ENCODE measurements at places on chromosomes 5 and 9. TPM values are rescaled to one million over a fixed set of nuclear protein-coding genes. Genes with fewer than 3 reads are reported as not detected.
A peak's percentile ranks its signal among the peaks of the same experiment; 100 is the strongest.

FAM221B gene
- not detected for total RNA-seq

ALDOB gene
- total RNA-seq, result 0.81 TPM

GRCh38 chr5:76525956-76526355 is 97.2 kb downstream of the F2RL2 start:
- DNase-seq, result no peak

- DNase-seq, result no peak
Observed at GRCh38 chr5:139390639-139391569, 1.2 kb upstream of the MZB1 start.

TEX48 gene
- not detected for total RNA-seq

GRCh38 chr9:109789556-109789955 is 9.6 kb downstream of the PALM2AKAP2 start:
- no peak for DNase-seq

- no peak for DNase-seq
Observed at GRCh38 chr5:102048940-102049339, 247.1 kb downstream of the SLCO4C1 start.

- no peak for DNase-seq
Observed at GRCh38 chr5:10323588-10324488, 16.1 kb upstream of the CMBL start.

GRCh38 chr5:77129391-77129990 is 42.4 kb upstream of the ZBED3 start:
- peak; percentile 54 for DNase-seq

PARP8 gene
- total RNA-seq, result 44.9 TPM

DNA sequence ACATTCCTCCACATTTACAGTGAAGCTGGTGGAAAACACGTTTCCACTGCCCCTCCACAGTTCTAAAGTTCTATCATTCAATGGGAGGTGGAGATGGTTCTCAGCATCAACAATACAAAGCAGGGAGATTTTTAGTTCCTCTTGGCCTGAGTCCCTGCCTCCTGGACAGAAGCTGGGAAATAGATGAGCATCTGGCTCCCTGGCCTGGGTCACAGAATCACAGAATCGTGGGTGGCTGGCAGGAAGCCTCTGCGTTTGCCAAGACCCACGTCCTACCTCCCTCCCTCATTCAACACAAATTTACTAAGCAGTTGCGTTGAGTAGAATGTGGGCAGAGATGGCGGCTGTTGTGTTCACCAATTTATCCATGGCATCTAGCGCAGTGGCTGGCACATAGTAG is 5.2 kb upstream of the PPARGC1B start:
- DNase-seq, result no peak

DNA sequence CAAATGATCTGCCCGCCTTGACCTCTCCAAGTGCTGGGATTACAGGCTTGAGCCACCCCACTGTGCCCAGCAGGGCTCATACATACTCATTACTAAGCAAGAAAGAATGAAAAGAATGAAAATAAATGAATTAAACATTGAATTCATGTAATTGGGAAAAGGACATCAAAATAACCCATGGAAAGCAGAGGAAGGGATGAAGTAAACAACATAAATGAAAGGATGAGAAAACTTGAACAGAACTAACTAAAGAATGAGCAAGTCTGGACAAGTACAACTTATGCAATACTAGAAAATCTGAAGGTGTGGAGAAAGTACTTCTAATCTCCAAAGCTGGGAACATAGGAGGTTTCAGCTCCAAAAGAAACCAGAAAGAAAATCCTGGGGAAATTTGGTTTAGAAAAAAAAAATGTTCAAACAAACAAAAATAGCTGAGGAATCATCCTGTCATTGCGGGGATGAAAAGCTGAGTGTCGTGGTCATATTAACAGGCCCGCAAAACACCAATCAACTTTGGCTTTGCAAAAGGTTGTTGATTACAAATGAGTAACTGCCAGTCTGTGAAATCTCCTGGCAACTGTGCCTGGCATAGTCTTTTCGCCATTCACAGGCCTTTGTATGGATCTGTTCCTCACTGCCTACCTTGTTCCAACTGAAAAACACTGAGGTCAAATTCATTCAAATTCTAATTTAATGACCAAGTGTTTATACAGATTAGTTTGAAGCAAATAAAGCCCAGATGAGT is 2.3 kb upstream of the AK3 start:
- DNase-seq, result no peak

FUT7 gene
- 0.38 TPM for total RNA-seq

PRDM9 gene
- total RNA-seq, result not detected

GRCh38 chr5:161086461-161086860 is 234.4 kb upstream of the ATP10B start:
- no peak for DNase-seq

GRCh38 chr9:121340676-121341392 is 29.2 kb downstream of the STOM start:
- no peak for DNase-seq

GRCh38 chr5:107502676-107503060 is 168.1 kb downstream of the EFNA5 start:
- DNase-seq, result no peak

GRCh38 chr9:96646081-96646991 is 8.8 kb downstream of the PRXL2C start:
- DNase-seq, result no peak

DNA sequence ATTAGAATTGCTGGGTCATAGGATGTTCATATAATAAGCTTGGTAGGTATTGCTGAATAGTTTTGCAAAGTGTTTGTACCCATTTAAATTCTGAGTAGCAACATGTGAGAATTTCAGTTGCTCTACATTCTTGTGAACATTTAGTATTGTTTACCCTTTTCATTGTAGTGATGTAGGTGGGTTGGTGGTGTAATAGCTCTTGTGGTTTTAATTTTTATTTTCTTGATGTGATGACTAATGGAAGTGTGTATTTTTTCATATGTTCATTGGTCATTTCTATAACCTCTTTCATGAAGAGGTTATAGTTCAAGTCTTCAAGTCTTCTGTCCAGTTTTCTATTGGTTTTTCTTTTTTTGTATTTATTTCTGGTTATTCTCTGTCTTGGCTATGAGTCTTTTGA is 34.4 kb downstream of the RASA1 start:
- DNase-seq, result no peak

GRCh38 chr9:94586316-94586715 is 7.3 kb downstream of the FBP2 start:
- no peak for DNase-seq

- DNase-seq, result no peak
Observed at GRCh38 chr9:70563431-70564204, 149.2 kb upstream of the KLF9 start.

DNA sequence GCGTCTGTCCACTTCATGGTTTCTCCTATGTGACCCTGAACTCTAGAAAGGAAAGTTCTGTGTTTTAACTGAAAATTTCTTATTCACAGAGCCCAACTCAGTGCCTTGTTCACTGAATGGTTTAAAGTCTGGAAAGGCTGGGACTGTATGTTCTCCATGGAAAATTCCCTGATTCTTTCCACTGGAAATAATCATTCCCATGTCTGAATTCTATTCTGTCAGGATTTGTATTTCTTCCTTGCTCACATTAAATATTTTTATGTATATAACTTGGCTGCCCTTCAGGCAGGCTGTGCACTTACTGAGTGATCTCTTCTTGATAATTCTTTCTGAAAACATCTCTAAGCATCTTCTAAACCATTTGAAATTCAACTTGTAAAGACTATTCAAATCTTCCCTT is 1126.9 kb upstream of the DMAC1 start:
- DNase-seq, result no peak

- DNase-seq, result no peak
Observed at GRCh38 chr9:14883310-14883944, 26.8 kb downstream of the FREM1 start.

GRCh38 chr5:64859881-64860280 is 91.2 kb downstream of the CWC27 start:
- no peak for DNase-seq

- no peak for DNase-seq
Observed at GRCh38 chr5:169256191-169256590, 44.7 kb downstream of the SLIT3 start.

MED27 gene
- total RNA-seq, result 32.2 TPM

GRCh38 chr5:77812926-77813589 is 36.9 kb upstream of the TBCA start:
- DNase-seq, result no peak

- no peak for DNase-seq
Observed at GRCh38 chr5:150188146-150188842, 1.6 kb upstream of the SLC6A7 start.

DNA sequence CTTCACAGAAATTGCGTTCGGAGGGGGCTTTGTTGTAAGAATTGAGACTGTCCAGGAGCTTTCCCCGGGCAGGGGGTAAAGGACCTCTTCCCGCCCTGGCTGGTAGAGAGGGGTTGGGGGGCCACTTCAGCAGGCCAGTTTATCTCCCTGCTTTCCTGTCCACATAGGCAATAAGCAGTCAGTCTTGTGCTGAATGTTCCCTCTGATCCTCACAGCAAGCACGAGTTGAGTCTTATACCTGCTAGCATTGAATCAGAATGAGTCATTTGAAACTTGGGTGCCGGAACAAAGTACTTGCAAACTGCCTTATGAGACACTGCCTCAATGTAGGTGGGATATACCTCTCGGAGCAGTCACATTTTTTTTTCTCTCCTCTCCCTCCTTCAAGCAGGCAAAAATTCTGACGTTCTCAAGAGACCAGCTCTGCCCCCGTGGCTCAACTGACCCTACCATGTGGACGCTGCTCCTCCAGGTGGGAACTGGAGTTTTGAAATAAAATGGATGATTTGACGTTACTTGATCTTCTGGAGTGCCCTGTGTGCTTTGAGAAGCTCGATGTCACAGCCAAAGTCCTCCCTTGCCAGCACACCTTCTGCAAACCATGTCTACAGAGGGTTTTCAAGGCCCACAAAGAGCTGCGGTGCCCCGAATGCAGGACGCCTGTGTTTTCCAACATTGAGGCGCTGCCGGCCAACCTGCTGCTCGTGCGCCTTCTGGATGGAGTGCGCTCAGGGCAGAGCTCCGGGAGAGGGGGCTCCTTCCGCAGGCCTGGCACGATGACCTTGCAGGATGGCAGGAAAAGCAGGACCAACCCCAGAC is 1.3 kb downstream of the SH3RF2 start:
- no peak for DNase-seq

GRCh38 chr5:154110716-154111115 is 71.9 kb downstream of the MFAP3 start:
- no peak for DNase-seq

DNA sequence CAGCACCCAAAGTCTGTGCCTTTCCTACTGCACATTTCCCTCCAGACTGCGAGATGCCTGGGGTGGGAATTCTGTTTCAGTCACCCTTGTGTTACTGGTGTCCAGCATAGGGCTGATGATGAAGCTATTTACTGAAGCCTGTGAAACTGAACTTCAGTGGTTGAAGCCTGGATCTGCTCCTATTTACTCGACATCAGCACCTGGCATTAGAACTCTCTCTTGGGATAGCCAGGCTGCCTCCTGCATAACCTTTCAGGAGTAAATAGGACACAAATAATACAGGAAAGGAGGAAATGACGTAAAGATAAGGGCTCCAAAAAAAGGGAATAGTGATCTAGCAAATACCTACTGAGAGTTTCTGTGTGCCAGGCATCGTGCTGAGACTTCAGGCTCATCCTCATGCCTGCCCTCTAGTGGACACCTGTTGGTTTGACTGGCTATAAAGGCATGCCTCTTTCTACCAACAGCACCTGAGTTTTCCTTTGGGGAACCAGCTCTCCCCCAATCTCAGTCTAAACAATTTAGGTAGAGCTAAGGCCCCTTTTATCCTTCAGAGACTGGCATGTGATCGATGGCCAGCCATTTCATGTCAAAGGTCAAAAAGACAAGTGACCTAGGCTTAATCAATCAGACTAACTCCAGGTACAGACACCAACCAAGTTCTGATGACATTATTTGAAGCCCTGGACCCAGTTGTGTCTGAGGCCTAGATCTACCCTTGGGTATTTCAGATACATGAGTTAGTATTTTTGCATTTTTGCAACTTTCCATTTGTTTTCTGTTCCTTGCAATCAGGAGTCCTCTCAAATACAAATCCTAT is 192.1 kb upstream of the TRIM32 start:
- no peak for DNase-seq

DNA sequence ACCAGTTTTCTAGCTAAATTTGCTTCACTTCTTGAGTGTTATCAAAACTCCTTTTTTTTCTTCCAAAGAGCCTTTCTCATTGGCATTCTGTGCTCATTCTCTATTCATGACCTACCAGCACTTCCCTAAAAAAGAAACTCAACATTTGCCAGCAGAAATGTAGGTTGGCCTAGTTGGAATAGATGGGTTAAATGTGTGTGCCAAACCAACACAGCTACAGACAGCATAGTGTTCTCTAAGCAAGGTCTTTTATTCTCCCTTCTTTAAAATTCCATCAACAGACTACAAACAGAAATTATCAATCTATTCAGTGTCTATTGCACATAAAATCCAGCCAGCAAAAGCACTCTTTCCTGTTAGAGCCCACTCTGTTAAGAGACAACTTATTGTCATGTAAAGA is 255.8 kb upstream of the PUM3 start:
- no peak for DNase-seq

DNA sequence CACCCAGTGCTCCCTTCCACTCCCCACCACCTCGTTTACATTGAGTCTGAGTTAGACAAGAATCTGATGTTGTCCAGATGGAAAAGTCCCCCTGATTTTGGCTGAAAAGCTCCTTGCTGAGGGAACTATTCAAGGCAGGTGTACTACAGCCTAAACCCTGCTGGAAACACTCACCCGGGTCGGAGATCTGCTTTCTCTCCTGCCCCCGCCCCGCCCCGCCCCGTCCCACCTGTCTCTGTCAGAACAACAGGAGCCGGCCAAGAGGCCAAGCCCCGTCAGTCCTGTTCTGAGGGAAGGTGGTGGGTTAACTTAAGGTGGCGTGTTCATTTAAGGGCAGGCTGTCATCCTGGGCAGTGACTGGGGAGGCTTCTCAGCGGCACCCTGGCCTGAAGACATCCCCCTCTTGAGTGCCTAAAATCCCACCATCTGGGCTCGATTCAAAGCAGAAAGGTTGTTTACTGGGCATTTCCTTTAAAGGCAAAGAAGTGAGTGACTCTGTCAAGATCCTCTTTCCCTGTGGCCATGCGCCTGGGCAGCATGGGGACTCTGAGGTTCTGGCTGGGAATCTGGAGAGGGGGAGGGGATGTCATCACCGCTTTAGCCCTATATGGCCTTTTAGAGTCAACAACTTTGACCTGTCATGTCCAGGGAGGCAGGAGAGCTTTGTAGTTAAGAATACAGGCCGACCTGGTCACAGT is 71.1 kb upstream of the NEURL1B start:
- DNase-seq, result no peak

DNA sequence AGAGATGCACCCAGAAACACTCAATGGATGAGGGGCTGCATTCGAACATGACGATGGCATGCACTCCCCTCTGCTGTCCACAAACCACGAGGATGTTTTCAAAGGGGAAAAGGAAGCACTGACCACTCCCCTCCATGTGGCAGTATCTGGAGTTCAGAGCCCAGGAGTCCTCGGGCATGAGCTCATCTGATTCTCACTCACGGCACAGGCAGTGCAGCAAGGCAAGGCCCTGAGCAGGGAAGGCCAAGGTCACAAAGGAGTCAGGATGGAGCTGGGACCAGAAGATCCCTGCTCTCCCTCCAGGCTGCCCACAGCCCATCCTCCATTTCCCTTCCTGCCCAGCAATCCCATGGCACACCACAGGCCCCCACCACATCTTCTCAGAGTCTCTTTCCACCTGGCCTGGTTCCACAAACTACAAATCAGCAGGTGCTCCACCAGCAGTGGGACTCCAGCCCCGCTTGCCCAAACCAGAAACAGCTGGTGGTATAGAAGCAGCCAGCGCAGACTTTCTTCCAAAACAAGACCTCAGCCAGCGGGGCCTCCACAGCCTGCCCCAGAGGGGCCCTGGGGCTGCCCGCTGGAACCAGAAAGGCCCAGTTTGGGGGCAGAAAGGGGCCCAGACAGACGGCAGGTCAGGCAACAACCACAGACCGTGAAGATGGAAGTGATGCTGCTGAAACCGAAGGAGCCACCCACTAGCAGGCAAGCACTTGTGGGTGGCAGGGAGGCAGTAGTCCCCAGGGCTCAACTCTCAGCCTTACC is 12.2 kb downstream of the TNIP1 start:
- no peak for DNase-seq

FCN2 gene
- total RNA-seq, result not detected

Measured in dorsolateral prefrontal cortex (tissue), 122 donors.